HTR-8/SVneo (cell line): ENCODE measurements at places on chromosomes 4 and X.
A peak's percentile ranks its signal among the peaks of the same experiment; 100 is the strongest.

DNA sequence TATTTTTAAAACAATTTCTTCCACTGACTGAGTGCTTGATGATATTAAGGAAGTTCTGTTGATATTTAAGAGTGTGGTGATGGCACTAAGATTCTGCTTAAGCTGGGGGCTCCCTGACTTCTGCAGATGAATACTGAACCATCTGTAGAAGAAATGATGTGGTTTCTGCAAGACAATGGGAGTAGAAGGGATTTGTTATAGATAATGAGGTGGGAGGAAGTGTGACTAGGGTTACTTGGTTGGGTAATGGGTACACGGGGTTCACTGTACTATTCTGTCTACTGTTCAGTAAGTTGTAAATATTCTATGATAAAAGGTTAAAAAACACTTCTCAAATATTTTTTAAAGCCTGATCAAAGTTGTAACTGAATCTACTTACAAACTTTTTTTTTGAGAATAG lies 60.9 kb upstream of the TXK start:
- no peak for DNase-seq

- no peak for DNase-seq
Measured at GRCh38 chr4:183202523-183202922, 103.5 kb downstream of the WWC2 start.

GRCh38 chr4:171235521-171235920 lies 577.7 kb upstream of the GALNTL6 start:
- DNase-seq, result no peak

DNA sequence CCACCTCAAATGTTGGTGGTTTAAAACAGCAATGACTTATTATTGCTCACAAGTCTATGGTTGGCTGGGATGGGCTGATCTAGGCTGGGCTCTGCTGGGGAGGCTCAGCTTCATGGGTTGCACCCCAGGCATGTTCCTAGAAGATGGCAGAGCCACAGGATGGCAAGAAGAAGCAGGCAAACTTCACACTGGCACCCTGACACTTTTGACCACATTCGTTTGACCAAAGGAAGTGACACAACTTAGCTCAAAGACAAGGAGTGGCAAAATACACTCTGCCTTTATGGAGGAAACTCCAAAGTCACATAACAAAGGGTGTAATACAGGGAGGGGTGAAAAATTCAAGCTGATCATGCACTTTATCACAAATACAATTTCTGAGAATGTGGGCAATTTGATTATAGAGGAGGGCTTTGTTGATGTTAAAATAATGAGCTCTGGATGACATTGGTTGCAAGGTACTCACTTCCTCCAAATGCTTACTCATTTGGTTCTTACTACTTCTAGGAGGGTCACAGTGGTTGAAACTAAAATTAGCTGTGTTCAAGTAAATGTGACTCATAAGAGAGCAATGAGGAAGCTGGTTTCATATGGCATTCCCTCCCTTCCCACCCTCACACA lies 249.2 kb upstream of the RPS6KA3 start:
- DNase-seq, result peak; percentile 67

DNA sequence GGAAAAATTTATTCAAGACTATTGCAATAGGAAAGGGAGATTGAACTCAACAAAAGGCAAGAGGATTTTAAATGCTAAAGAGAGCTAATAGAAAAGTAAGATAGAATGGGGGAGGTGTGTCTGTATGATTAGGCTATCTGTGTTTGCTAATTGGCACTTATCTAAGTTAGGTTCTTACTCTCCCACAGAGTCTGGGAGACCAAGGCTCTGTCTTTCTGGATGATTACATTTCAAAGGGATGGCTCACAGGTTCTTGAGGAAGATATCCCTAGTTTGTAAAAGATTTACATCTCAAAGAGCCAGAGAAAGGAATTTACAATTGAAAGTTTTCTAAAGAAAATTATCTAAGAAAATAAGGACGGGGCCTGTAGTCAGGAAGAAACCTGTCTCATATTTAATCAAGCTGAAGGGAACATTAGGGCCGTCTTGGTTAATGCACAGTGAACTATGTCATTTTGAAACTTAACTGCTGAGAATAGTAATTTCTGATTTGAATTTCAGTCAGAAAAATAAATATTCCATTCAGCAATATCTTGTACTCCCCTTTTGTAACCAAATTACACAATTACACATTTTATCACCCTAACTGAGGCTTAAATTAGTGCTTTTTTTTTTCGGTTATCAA lies 75.8 kb downstream of the MAGEB10 start:
- DNase-seq, result no peak

DNA sequence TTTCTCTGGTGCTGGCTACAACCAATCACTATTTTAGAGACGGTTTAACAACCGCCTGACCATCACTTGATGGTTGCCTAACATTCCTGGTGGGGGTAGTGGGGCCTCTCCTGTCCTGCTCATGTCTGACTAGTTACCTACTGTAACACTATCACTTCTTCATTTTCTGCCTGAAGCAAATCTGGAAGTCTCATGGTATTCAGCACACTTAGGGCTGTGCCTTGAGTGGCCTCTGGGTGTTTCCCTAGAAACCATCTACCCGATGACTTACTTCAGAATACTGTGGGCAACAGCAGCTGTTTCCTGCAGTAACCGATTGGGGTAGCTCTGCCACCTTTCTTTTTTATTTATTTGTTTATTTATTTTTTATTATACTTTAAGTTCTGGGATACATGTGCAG lies 880.1 kb upstream of the INTU start:
- no peak for DNase-seq

- no peak for DNase-seq
Measured at GRCh38 chr4:139753686-139754085, 88.1 kb downstream of the MGST2 start.

GRCh38 chr4:20901851-20902250 lies 201.6 kb downstream of the PACRGL start:
- DNase-seq, result no peak

GRCh38 chrX:49059681-49060085 lies 884 bp downstream of the CCDC120 start:
- DNase-seq, result no peak

- no peak for DNase-seq
Measured at GRCh38 chr4:77600521-77601451, 4.8 kb upstream of the CXCL13 start.

DNA sequence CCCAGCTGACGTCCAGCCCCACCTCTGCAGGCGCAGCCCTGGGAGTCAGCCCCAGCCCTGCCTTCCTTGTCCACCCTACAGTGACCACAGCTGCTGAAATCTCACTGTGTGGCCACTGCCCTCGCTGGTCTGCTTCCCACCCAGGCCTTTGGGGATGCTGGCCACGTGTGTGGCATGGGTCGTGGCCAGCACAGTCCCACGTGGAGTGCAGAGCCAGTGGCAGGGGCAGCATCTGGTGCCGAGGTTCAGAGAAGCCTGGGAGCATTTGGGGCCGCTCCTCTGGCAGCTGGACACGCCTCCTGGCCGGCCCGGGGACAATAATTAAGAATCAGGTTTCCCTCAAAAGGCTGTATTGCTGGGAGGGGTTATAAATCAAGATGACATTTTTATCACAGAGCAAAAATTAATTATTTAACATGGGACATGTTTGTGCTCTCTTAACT lies 92.1 kb downstream of the HMX1 start:
- no peak for DNase-seq

GRCh38 chr4:89356086-89356485 lies 48.5 kb upstream of the GPRIN3 start:
- no peak for DNase-seq

DNA sequence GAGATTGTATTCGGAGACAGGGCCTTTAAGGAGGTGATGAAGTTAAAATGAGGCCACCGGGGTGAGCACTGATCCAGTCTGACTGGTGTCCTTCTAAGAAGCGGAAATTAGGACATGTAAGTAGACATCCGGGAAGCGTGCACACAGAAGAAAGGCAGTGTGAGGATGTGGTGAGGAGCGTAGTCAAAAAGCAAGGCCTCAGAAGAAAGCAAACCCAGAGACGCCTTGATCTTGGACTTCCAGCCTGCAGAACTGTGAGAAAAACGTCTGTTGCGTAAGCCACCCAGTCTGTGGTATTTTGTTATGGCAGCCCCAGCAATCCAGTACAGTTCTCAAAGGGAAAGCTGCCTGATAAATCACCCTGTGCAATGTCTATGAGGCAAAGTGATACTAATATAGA lies 153.5 kb downstream of the KCNIP4 start:
- DNase-seq, result no peak
